ENCODE measurements at places on chromosomes 7 and 10.

DNA sequence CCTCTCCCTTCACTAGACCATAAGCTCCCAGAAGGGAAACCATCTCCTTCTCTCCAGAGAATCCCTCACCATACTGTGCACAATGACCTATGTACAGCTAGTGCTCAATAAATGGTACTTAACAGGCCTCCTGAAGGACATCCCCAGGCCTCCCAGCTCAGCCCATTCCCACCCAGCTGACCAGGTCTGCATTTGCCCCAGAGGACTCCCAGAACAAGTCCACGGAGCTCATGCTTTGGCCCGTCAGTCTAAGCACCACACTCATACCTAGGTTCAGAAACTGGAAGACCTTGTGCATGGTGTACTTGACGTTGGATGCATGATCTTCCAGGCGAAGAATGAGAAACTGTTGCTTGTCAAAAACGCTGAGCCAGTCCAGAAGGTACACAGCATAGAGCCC lies 81.3 kb downstream of the CHST15 start:
- no peak for DNase-seq

DNA sequence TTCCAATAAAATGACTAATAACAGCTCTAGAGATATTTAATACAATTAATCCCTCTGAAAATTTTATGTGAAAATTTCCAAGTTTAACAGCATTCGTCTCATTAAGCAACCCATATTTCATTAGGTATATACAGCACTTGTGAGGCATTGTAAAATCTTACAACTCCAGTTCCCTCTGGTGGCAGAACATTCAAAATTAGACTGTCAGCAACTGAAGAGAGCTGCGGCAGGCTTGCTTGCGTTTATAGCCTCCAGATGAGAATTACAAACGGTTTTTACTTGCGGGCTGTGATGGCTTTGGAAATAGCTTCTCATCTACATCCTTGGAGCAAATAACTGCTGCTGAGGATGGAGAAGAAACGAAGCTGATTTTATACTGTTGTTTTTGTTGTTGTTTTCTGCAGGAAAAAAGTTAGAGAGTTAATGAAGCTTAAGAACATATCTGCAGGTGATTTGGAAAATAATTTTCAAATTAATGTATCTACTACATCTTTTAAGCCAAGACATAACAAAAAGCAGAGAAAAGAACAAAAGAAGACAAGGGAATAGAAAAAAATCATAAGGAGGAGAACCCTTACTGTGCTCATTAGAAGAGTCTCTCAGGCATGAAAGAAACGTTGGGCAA lies 171.3 kb downstream of the MAGI2 start:
- DNase-seq = peak; percentile 31

GRCh38 chr10:125124907-125125306 lies 35.5 kb downstream of the CTBP2 start:
- DNase-seq = no peak

GRCh38 chr7:1505731-1506550 lies 1.8 kb upstream of the INTS1 start:
- DNase-seq = peak; percentile 20

GRCh38 chr10:1605999-1606940 lies 131.1 kb downstream of the ADARB2 start:
- DNase-seq = no peak

GRCh38 chr7:130595986-130596385 lies 72.6 kb downstream of the COPG2 start:
- peak; percentile 30 for DNase-seq

DNA sequence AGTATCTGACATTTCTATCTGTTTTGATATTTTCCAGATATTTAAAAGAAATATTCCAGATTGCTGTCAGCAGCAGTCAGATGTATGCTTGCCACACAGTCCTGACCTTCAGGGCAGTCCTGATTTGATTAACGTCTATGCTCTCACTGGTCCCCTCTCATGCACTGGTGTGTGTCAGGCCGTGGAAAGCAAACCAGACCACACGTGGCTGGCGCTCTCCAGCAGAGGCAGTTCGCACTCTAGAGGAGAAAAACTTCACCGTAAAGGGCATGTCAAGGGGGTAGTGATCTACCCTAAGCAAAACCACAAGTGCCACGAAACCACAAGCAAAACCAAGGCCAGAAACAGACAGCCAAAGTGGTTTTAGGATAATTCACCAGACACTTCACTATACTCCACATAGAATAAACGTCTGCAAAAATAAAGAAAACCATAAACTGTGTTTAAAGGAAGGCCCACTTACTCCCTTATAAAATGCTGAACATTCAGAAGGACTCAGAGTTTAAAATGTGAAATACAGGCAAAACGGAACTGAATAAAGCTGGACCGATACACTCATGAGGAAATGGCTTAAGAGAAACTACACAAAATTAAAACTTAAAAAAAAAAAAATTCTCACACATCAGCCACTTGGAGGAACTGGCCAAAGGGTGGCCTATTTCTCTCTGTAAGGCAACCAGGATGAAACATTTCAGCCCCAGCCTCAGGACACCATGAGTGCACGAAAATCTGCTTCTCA lies 26.4 kb downstream of the PARP12 start:
- DNase-seq = no peak

- no peak for DNase-seq
Observed at GRCh38 chr7:77184990-77185389, 14.6 kb downstream of the FGL2 start.

DNA sequence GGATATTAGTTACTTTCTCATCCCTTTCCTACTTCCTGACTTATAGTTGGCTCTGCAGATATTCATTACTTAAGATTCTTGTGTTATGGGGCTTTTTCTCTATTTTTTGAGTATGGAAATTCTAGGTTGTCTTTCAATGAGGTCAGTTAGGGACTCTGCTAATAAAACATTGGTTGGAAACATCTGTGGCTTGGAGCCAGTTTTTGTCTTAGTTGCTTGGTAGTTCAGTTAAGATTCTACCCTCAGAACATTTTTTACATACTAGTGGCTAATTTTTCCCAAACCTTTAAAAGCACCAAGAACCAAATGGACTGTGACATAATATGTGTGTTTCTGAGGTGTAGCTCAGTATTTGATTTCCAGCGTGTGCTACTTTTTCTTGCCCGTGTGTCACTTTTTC lies 305.6 kb upstream of the FZD1 start:
- DNase-seq = peak; percentile 49

GRCh38 chr10:62573929-62574328 lies 199.8 kb downstream of the ZNF365 start:
- no peak for DNase-seq

GRCh38 chr10:47315421-47315820 lies 6.8 kb upstream of the GDF2 start:
- no peak for DNase-seq

DNA sequence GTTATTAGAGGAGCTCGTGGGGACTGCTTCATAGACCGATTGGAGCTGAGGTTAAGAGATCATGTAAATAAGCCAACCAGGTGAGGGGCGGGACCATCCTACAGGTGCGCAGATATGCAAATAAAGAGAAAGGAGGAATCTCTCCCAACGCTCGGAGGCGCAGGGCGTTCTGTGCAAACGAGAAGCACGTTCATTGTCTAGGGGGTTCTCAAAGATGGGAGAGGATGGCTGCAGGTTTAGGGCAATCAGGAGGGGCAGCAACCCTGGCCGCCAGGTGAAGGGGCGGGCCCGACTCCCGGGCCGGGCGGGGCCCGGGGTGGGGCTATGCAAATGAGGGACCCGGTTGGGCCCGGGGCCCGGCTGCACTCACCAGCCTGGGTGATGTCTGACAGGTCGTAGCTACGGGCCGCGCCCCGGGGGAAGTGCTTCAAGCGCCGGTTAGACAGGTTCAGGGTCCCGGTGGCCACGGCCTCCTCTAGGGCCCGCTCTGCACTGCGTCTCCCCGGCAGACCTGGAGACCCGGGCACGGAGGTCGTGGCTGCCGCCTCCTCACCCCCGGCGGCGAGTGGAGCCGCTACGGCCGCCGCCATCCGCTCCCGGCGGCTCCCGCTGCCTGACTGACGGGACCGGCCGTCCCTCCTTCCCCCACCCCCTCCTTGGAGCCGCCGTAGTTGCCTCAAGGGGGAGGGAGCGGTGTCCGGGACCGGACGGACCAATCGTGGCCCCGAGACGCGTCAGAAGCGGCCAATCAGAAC lies at the start of gene LRCH4:
Gene LRCH4, minus strand, starts transcription at position 619 of the 755 bp plus-strand sequence. Its CDS starts 29 bp downstream, at position 590.
- peak; percentile 56 for DNase-seq

- no peak for DNase-seq
Observed at GRCh38 chr7:18212758-18213157, 185.1 kb upstream of the PRPS1L1 start.

- no peak for DNase-seq
Observed at GRCh38 chr7:50304911-50305582, 531 bp downstream of the IKZF1 start.

DNA sequence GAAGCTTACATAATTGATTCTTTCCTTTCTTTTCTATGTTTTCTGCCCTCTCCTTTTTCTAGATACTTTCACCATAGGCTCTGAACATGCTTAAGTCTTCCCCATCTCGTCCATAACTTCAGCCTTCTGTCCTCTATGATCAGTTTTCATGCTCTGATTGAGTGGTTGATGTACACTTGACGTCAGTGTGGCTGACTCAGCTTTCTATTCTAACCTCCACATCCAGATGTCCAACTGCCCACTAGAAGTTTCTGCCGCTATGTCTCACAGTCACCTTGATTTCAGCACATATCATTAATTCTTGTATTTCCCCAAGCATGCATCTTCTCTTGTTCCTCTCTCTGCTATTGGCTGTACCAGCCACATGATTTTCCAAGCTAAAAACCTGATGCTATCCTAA lies 15.0 kb downstream of the CDK14 start:
- no peak for DNase-seq

- no peak for DNase-seq
Observed at GRCh38 chr10:409408-410040, 274.3 kb downstream of the ZMYND11 start.

DNA sequence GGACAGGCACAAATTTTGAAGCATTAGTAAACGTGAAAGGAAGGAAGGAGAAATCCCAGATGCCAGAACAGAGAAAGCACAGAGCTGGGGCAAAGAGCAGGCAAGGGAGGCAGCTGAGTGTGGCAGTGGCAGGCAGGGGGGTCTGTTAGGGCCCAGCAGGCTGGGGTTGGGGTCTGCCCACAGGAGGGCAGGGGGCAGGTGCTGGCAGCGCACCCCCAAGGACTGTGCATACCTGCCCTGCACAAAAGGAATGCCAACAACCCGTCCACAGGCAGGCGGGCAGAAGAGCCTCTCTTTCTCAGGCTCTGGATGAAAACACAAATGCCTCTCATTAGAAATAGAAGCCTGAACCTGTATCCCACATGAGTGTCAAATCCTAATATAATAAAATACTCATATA lies 552.3 kb downstream of the PTPRN2 start:
- DNase-seq = no peak

- no peak for DNase-seq
Observed at GRCh38 chr10:88293073-88293472, 290.0 kb downstream of the RNLS start.

- peak; percentile 5 for DNase-seq
Observed at GRCh38 chr7:155458111-155458877, at the start of gene EN2. Gene EN2, plus strand, starts transcription at chr7:155458129. Its CDS starts 249 bp downstream, at chr7:155458378.

DNA sequence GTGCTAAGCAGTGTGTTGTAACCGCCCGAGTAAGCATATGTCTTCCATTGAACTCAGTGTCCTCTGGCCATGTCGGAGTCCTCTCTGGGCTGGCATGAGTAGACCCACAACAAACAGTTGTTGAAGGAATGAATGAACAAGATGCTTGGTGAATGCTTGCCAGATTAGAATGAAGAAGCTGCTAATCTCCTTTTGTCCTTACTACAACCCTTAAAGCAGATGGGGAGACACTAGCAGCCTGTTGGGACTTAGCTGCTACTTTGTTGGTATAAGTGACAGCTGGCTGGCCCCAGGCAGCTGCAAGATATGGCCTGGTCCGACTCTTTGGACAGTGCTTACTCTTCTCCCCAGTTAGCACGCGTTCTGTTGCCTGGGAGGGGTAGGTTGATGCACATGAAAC lies 370.1 kb downstream of the RPS24 start:
- DNase-seq = no peak

DNA sequence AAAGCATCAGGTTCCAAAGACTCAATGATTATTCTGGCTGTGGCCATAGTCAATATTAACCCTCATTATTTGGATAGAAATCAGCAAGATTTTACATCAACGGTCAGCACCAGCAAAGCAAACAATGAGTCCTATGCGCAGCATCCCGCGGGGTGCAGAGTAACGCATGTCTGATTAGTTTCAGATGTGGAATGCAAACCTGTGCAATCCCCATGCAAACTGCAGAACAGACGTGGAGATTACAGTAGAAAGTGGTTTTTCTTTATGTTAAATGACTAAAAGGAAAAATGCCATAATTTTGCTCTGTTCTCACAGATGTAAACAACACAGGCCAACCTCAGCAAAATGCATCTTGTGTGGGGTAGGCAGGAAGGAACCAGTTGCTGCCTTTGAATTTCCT lies 258.1 kb upstream of the GRB10 start:
- DNase-seq = no peak
